ENCODE measurements at places on chromosomes 2 and 18.

GRCh38 chr2:4445821-4446220, 742.4 kb downstream of the DCDC2C start:
- no peak for DNase-seq

GRCh38 chr2:118168615-118169014, 80.3 kb downstream of the INSIG2 start:
- DNase-seq, result no peak

- no peak for DNase-seq
These were observed 62.2 kb downstream of the TTC21B start for GRCh38 chr2:165891345-165891744.

- no peak for DNase-seq
These were observed 246.7 kb downstream of the DLGAP1 start for GRCh38 chr18:4208366-4208765.

DNA sequence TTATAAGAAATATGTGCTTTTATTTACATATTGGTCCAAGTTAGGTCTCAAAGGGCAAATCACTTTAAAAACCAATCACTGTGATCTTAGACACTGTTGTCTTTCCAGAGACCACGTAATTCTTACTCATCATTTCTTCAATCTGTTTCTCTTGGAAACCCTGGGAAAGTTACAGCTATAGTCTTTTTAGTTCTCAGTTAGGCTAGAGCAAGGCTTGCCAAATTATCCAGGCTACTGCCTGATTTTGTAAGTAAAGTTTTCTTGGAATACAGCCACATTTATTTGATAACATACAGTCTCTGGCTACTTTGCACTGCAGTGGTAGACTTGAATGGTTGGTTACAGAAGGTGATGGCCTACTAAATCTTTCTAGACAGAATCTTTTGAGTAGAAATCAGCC, 106.0 kb downstream of the KIAA1328 start:
- DNase-seq, result no peak

DNA sequence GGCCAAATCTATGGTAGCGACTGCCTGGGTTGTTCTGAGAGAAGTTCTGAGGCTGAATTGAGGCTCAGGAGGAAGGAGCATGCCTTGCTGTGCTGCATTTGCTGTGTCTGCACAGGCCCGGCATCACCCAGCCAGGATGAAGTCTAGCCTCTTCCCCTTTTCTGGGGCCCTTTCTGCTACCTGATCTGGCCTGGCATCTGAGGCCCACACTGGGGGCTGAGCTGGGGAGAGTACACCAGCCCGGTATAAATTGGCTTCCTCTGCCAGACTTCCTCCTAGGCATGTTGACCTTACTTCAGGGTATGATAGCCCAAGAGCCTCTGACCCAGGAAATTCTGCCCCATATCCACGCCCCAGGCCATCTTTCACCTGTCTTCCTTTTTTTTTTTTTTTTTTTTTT, 30.0 kb downstream of the MRPL35 start:
- no peak for DNase-seq

- no peak for DNase-seq
These were observed 1.1 kb upstream of the MAB21L4 start for GRCh38 chr2:240896871-240897692.

- no peak for DNase-seq
These were observed 1132.4 kb upstream of the CDH2 start for GRCh38 chr18:29309366-29309765.

Data from Peyer's patch (tissue), 4 donors.